ENCODE measurements at places on chromosomes 3 and 15.

- no peak for DNase-seq
Measured at GRCh38 chr3:189139611-189139940, 32.2 kb upstream of the TPRG1 start.

- no peak for DNase-seq
Measured at GRCh38 chr3:48747015-48747615, 30.1 kb upstream of the IP6K2 start.

- no peak for DNase-seq
Measured at GRCh38 chr3:82938821-82939328, 1177.4 kb upstream of the GBE1 start.

DNA sequence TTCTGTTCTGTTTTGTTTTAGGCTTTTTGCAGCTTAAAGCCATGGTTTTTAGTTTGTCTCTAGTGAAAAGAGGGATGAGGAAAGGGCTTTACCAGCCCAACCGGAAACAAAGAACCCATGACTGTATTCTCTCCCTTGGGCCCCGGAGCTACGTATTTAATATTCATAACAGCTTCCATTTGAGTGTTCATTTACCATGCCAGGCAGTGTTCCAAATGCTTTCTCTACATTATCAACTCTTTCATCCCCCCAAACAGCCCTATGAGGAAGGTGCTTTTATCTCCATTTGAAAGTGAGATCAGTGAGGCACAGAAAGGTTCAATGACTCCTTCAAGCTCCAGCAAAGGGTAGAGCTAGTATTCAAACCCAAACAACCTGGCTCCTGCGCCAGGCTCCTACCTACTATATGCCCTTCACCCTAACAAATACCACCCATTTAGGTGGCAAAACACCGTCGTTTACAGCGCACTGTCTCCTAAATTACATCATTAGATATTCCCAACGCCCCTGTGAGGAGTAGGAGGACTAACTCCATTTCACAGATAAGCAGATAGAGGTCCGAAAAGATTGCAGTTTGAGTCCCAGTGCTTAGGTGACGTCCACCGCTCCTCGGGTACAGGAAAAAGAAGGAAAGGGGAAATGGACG lies 27.9 kb downstream of the GTPBP8 start:
- DNase-seq, result no peak

DNA sequence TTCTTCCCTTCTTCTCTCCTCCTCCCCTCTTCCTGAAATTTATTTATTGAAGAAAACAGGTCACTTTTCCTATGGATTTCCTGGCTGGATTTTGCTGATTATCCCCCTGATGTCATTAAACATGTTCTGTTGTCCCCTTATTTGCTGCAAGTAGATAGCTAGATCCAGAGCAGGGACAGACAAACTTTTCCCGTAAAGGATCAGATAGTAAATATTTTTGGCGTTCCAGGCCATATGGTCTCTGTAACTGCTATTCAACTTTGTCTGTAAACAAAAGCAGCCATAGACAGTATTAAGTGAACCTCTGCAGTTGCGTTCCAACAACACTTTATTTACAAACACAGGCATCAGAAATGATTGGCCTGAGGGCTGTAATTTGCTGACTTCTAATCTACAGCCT lies 241.3 kb downstream of the NEK10 start:
- no peak for DNase-seq

DNA sequence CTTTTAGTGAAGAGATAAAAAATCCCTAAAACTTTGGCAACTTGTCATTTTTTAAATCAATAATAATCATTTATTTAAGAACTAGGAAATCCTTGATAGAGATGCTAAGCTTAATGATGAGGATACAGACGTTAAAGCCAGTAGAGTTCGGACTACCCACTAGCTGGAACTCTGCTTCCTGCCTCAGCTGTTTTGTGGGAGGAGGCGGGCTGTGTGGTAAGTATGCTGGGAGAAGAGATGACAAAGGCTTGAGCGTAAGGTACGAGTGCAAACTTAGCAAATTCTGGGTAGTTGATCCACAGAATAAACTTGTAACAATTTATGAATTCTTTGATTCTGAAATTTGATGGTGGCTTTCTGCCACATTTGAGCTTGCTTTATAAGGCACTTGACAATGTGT lies 111.2 kb upstream of the NANOGP8 start:
- DNase-seq, result no peak
